ENCODE measurements at places on chromosomes 7 and 10. TPM values are rescaled to one million over a fixed set of nuclear protein-coding genes. Genes with fewer than 3 reads are reported as not detected.

- DNase-seq: no peak
Observed at GRCh38 chr10:10803278-10803677, 214.4 kb upstream of the CELF2 start.

GRCh38 chr7:36035186-36035585 lies 117.9 kb upstream of the EEPD1 start:
- DNase-seq: no peak

DNA sequence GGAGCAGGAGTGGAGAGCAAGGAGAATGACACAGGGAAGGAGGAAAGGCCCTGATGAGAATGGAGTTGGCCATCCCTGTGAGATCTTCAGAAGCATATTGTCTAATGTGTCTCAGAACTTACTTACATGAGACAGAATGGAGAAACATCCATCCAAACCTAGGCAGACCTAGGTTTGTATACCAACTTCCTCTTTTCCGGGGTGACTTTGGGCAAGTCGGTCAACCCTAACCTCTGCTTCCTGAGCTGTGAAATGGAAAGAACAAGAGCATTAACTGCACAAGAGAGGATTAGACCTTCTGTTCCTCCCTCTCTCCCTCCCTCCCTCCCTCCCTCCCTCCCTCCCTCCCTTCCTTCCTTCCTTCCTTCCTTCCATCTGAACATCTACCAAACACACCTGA lies 4.5 kb downstream of the GHRHR start:
- DNase-seq: no peak

TUBB8 gene
- 0.78 TPM for total RNA-seq

DNA sequence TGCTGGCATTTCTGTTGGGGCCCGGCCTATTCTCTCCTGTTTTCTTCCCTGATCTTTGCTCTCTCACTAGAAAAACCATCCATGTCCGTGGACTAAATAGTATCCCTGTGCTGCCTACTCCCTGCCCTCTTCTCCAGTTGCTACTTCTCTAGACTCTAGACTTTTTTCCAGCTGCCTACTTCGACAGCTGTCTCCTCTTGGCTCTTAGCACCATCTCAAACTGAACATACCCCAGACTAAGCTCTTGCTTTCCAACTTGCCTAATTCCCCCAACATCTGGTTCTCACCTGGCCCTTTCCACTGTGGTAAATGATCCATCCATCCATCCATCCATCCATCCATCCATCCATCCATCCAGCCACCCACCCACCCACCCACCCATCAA lies 19.5 kb downstream of the ADCYAP1R1 start:
- no peak for DNase-seq

DNA sequence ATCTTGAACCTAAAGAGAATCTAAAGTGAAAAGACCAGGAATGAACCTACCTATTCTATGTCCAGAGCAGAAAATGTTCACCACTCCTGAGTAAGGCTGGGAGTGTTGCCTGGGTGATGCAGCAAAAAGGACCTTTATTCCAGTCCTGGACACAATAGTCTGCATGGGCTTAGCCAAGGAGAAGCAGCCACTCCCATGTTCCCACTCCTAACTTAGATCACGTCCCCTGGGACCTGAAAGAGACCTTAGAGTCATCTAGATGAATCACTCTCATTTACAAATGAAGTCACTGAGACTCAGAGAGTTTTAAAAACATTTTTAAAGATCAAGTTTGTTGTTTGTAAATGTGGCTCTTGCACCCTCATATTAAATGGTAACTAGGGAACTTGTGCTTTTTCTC lies 763.4 kb downstream of the KCNMA1 start:
- DNase-seq: no peak

ANKRD22 gene
- 14.7 TPM for total RNA-seq

GRCh38 chr7:130145424-130146100 lies 59.6 kb downstream of the TMEM209 start:
- no peak for DNase-seq

STYXL1 gene
- total RNA-seq: 45.4 TPM

GPR15LG gene
- 29.2 TPM for total RNA-seq

GRCh38 chr10:117503244-117504205 lies 39.0 kb upstream of the EMX2 start:
- DNase-seq: no peak

- no peak for DNase-seq
Observed at GRCh38 chr7:48933549-48934085, 9.3 kb downstream of the CDC14C start.

- DNase-seq: no peak
Observed at GRCh38 chr10:54728511-54728910, 72.5 kb downstream of the PCDH15 start.
